ENCODE measurements at places on chromosomes 3 and 15.
A peak's percentile ranks its signal among the peaks of the same experiment; 100 is the strongest.

GRCh38 chr15:40323953-40324937 lies 753 bp downstream of the INAFM2 start:
- DNase-seq = peak; percentile 54

DNA sequence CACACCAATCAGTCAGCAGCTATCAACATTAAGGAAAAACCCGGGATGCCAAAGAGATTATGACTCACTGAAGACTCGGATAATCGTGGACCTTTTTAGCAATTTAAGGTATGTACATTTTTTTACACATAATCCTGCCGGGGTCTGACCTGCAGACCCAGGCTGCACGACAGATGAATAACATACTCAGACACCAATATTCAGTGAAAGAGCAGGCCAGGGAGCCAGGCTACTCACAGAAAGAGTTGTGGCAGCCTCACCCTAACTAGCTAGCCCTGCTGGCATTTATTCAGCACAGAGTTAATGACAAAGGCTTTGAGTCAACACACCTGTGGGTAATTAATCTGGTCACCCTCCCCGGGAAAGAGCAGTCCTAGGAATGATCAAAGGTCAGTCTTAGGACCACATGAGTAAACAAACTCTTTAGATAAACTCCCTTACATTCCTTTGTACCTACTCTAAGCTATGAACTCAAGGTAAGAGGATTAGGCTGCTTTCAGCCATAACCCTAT lies 727.5 kb downstream of the TBL1XR1 start:
- DNase-seq = no peak

- DNase-seq = no peak
These were observed 53.1 kb upstream of the MAP4 start for GRCh38 chr3:48069339-48069738.

- no peak for DNase-seq
These were observed 77.7 kb upstream of the GPR149 start for GRCh38 chr3:154507727-154508126.

DNA sequence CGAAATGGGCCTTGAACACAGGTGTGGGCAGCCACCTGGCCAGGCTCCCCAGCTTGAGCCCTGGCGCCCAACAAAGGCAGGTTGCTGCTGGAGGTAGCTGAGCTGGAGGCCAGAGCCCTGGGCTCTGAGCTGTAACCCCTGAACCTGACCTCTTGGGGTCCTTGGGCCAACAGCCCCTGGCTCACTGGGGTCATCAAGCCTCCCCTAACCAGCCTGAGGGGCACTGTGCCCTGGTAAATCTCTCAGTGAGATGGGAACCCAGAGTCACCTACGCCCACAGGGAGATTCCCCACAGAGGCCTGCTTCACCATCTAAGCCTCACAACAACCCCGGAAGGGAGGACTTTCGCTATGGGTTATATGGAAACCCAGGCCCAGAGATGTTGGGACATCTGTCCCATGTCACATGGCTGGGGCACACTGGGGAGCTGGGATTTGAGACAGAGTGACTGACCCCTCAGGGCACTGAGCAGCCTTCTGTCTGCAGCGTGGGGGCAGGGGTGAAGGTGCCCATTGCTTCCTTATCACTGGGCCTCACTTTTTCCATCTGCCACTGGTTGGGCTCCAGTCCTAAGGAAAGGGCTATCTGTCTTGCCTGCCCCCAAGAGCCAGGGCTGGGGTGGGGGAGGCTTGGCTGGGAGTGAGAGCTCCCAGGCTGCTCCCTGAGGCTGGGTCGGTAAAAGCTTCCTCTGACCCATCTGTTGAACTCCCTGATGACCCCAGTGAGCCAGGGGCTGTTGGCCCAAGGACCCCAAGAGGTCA lies 59.1 kb downstream of the IQSEC1 start:
- no peak for DNase-seq

- DNase-seq = no peak
These were observed 10.1 kb downstream of the USP3 start for GRCh38 chr15:63514531-63514943.

DNA sequence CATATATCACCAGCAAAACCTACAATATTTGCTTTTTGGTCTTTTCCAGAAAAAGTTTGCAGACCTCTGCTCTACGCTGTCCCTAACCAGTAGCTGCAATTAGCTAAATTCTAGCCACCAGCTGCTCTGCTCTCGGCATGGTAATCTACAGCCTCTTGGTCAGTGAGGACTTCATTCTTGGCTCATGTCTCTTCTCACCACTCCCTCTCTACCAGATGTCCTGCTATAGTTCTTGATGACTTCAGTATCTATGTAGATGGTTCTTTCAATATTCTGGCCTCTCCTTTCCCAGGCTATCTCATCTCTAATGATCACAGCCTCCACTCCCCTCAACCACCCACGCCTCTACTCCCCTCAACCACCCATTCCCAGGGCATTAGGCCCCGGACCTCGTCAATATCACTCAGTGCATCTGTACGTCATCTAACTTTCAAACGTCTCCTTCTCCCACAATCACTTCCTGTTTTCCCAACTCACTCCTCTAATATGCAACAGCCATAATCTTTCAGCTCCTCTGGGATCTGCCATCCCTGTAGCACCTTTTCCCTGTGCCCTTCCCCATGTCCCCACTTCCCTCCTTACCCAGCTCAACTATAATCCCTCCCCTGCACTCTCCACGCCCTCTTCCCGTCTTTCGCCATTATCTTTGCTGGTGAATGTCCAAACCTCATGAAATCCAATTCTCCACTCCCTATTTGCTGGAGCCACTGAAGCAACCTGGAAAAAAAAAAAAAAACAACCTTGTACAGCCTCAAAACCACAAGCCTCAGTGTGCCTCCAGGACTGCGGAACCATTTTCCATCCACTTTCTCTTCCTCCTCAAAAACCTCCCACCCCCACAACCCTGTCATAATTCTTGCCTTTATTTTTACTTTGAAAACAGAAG lies 429.4 kb upstream of the PROK2 start:
- no peak for DNase-seq

- peak; percentile 64 for DNase-seq
These were observed 684 bp downstream of the SLTM start for GRCh38 chr15:58932710-58933280.

- DNase-seq = no peak
These were observed 197.6 kb downstream of the RORA start for GRCh38 chr15:61031532-61031931.

DNA sequence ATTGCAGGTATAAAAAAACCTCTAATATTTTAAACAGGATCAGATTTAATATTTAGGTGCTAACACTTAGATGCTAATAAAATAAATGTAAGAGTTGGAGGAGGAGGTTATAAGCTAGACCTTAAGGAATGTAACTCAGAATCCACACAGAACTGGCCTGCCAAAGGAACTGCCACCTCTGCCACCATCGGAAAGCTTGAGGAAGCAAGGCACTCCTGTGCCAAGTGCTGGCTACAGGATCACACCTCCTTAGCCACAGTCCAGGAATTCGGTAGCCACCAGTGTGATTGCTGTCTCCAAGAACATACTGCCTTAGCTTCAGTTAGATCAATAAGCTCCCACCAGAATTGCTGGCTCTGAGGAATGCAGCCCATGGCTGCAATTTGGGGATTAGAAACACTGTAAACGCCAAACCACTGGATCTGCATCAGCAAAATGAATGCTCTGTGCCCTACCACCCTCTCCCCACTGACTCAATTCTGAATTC lies 58.0 kb downstream of the FRMD5 start:
- DNase-seq = no peak

- no peak for DNase-seq
These were observed 209.5 kb upstream of the TRIM42 start for GRCh38 chr3:140468407-140468806.

DNA sequence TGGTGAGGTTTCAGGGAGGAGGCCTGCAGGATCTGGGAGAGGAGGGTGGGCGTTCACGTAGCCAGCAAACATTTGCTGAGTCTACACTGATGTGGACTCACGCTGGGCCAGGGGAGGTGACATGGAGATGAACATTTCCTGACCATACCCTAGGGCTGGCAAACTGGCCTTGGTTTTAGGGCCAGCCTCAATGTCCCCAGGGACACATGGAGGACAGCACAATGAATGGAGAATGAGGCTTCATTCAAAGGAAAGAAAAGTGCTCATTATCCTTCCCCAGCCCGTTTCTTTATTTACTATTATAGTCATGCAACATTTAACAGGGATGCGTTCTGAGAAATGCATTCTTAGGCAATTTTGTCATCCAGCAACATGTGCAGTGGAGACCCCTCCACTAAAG lies 26.8 kb downstream of the ACAN start:
- DNase-seq = no peak

- no peak for DNase-seq
These were observed 238.7 kb downstream of the EPHB1 start for GRCh38 chr3:135033737-135034136.

DNA sequence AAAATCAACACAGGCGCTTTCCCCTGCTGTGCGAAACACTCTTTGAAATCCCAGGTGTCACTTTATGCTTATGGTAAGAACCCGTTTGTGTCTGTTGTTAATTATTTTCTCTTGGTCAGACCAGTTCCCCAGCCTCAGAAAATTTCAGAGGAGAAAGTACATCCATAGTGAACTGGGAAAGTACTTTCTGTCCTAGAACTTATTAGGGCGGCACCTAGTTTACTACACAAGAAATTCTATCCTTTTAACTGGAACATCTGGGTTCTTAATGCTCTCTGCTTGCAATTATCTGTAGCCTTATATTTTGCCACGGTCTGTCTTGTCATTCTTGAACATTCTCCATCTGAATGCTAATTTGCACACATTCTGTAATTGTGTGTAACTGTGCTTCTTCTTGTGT lies 215.0 kb downstream of the PTPRG start:
- no peak for DNase-seq

DNA sequence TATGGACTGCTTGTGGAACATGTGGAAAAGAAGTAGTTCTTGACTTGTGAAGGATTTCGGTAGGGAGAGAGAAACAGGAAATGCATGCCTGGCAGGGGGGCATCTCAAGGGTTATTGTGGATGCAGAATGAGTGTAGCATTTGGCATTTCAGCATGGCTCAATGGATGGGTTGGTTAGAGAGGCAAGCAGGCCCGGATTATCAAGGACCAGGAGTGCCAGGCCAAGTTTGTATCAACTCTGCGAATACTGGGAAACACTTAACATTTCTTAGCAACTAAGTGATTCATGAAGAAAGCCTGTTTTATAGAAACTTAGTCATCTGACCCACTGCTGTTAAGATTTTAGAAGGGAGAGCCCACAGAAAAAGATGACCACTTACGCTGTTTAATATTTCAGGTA lies 33.6 kb downstream of the KIF15 start:
- DNase-seq = no peak

GRCh38 chr15:100650685-100651084 lies 48.3 kb downstream of the ASB7 start:
- no peak for DNase-seq

DNA sequence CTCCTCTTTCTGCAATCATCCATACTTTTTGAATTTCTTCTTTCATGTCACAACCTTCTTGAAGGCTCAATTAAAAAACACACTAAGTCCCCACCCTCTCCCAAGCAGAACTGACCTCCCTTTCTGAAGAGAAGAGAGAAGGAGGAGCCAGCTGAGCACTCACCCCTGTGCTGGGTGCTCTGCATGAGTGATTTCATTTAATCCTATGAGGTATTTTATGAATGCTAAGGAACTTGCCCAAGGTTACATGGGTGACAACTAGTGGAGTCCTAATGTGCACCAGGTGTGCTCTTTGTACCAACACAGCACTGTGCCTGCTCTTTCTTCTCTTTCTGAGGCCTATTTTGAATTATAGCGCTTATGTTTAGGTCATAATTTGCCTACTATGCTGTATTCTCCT lies 135.6 kb downstream of the DUT start:
- no peak for DNase-seq

- peak; percentile 15 for DNase-seq
These were observed 372.3 kb upstream of the IL12A start for GRCh38 chr3:159616234-159616825.

DNA sequence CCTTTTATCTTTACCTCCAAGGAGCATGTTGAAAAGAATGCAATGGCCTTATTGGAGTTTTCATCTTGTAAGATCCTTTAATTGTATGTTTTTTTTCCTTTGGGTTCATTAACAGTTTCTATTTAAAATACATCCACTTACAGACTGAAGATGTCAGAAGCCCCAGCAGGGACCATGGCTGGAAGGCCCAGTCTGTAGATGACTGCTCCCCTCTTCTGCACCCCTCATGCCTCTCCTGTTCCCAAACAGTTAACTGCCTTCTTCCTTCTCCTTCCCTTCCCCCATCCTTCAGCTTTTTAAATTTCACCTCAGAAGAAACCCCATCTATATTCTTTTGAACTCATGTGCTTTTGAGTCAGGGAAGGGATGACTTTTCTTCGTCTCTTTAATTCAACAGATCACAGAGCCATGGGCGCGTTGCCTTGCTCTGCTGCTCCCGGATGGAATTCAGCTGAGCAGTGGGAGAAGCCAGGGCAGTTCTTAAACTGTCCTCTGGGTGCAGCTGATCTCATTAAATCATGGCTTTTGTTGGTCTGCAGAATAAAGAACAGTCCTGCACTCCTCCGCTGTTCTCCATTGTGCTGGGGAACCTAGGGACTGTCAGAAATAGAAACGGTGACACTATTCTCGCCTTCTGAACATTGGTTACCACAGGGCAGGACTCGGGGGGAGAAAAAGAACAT lies 71.5 kb upstream of the EIF1B start:
- peak; percentile 35 for DNase-seq
